ENCODE measurements at places on chromosomes 4 and X.

DNA sequence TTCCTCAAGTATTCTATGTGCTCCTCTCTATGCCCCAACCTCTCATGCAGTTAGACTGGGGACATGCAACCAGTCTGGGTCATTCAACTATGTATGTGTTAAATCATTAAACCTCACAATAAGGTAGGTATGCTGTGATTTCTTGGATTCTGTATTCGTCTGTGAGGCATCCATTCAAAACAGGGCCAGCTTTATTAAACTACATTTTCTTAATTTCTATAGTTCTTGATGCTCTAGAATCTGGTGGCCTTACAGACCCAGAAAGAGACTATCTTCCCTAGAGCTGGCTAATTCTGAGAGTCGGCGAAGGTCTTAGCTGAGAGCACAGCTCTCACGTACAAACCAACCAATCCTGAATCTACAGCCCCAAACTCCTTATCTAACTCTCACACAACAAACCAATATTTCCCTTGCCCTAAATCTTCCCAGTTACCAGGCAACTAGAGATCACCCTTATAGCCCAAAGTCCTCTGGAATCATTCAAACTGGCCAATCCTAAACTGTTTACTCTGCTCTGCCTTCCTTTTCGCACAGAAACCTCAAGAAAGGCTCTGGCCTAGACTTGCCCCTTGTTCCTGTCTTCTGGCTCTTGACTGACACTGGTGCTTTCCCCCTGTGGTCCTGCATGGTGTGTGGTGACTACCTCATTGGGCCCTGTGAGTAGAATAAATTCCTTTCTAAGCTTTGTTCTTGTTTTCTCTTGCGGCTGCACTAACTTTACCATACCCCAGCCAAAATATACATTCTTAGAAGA lies 203.5 kb upstream of the TET2 start:
- no peak for DNase-seq

DNA sequence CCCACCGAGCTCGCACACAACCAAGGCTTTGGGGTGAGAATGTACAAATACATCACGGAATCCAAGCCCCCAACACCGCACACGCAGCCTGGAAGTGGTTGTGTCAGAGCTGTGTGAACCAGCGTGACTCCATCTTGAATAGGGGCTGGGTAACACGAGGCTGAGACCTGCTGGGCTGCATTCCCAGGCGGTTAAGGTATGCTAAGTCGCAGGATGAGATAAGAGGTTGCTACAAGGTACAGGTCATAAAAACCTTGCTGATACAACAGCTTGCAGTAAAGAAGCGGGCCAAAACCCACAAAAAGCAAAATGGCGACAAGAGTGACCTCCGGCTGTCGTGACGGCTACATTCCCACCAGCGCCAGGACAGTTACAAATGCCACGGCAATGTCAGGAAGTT lies 258.4 kb downstream of the DHRSX start:
- DNase-seq: no peak

- no peak for DNase-seq
Measured at GRCh38 chr4:153782581-153782980, 6.3 kb downstream of the SFRP2 start.

GRCh38 chrX:1213971-1214370 lies 1.5 kb upstream of the CRLF2 start:
- DNase-seq: no peak

Data from stimulated activated CD8-positive, alpha-beta memory T cell treated with anti-CD3 and anti-CD28 coated beads, Interleukin-7, amount 100 ng/mL, for 48 hours (primary cell).